ENCODE measurements at places on chromosomes 12 and 14. TPM values are rescaled to one million over a fixed set of nuclear protein-coding genes. Genes with fewer than 3 reads are reported as not detected.

TGM1 gene
- 2.4 TPM for total RNA-seq

SLC41A2 gene
- total RNA-seq, result 0.47 TPM

LBHD2 gene
- not detected for total RNA-seq

GALC gene
- total RNA-seq, result 7.3 TPM

KLRC4 gene
- total RNA-seq, result not detected

PCED1B gene
- 7.2 TPM for total RNA-seq

KRT73 gene
- not detected for total RNA-seq

DAO gene
- not detected for total RNA-seq

DCAF4 gene
- 28.2 TPM for total RNA-seq

TAC3 gene
- total RNA-seq, result 1.7 TPM

KLRF1 gene
- 0.72 TPM for total RNA-seq

FLRT2 gene
- 0.02 TPM for total RNA-seq

STYK1 gene
- total RNA-seq, result 0.31 TPM

KCNH3 gene
- total RNA-seq, result 0.29 TPM

RAB35 gene
- 66.8 TPM for total RNA-seq

LRP1 gene
- total RNA-seq, result 0.64 TPM

VPS37B gene
- 35.8 TPM for total RNA-seq

RNF212B gene
- not detected for total RNA-seq

ANKRD33 gene
- total RNA-seq, result not detected

FICD gene
- total RNA-seq, result 3.0 TPM

DNAI7 gene
- 0.29 TPM for total RNA-seq

KLHL33 gene
- not detected for total RNA-seq

HOXC4 gene
- 1.1 TPM for total RNA-seq

SPIC gene
- total RNA-seq, result not detected

HIP1R gene
- 31.0 TPM for total RNA-seq
